ENCODE measurements at places on chromosomes 4 and X.

DNA sequence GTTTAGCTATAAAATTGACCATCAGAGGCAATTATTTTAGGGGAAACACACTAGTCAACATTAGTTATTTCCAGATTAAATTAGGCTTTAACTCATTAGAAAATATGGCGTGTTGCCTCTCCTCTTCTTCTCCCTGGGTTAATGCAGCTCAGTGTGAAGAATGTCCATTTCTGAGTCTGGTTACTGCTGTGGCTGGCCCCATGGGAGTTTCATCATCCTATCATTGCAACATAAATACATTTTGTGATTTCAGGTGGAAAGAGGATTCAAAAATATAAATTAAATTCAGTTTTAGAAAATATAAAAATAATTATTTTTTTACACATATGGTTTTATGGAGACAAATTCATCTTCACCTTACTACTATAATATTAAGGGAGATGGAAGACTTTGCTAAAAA is 288.5 kb upstream of the ARSJ start:
- no peak for DNase-seq

- DNase-seq = no peak
These were observed 338.8 kb downstream of the PPP3CA start for GRCh38 chr4:101008503-101008902.

GRCh38 chr4:128322986-128323385 is 35.4 kb upstream of the PGRMC2 start:
- peak; percentile 98 for DNase-seq

DNA sequence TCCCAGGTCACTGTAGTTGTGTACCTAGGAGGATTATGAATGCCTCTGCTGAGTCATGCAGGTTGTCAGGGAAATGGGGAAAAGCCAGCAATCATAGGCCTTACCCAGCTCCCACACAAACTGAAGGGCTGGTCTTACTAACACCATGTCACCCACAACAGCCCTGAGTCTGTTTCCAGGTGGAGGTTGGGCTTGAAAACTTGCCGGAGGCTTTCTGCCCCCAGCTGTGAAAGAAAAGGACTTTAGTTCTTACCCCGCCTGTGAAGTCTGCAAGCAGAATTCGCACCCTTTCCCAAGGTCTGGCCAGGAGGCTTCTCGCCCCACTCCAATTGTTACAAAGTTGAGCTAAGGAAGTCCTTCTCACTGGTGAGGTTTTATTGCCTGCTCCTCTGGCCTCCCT is 143.9 kb downstream of the RPS6KA6 start:
- DNase-seq = no peak

DNA sequence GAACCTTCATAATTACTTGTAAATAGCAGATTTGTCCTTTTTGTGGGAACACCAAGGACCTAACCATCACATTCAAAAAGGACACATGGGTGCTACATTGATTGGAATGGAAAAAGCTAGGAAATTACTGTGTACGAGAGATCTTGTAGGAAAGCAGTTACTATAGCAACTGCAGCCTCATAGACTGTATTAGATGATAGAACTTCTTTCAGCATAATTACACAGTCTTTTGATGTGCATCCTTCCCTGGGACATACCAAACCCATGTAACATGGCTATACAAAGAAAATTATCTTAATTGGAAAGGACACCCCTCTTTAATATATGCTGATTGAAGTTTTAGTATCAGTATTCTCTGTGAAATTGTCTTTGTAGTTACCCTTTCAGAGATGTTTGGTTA is 130.7 kb upstream of the CTSO start:
- DNase-seq = no peak

GRCh38 chr4:164959896-164960295 is 17.6 kb downstream of the TRIM61 start:
- DNase-seq = no peak

DNA sequence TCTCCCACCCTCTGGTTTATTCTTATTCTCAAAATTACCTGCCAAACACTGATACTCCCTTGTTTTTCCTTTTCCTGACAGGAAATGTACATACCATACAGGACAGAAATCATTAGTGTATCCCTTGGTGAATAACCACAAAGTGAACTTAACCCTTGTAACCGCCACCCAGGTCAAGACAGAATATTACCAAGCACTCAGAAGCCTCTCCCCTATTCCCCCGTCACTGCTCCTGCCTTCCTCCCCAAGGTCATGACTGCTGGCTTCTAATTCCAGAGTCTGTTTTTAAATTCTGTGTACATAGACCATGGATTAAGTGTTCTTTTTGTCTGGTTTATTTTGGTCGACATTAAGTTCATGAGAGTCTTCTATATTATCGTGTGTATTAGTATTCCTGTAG is 37.7 kb downstream of the HTT start:
- no peak for DNase-seq

DNA sequence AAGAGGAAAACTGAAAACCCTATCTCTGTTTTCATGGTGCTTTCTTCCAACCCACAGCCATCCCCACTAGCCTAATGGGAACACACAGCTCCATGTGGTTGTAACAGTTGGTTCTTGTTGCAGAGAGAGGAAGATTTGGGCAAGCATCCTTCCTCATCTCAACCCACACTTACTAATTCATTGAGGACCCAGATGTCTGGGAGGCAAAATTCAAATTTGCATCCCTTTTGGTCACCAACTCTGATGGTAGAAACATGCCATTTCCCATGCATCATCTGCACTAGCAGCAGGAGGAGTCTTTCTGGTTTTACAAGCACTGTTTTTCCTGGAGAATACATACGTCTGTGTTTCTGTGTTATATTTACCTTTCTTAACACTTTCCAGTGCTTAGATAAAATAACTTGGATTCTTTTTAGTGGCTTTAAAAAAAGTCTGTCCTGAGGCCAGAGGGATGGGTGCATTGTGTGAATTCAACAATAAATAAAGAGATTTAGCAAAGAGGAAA is 301.0 kb downstream of the KCTD8 start:
- no peak for DNase-seq

- DNase-seq = peak; percentile 86
These were observed at the start of gene CAMK2D for GRCh38 chr4:113761620-113762185. Gene CAMK2D, minus strand, starts transcription at chr4:113761738. Its CDS starts 670 bp downstream, at chr4:113761068.

DNA sequence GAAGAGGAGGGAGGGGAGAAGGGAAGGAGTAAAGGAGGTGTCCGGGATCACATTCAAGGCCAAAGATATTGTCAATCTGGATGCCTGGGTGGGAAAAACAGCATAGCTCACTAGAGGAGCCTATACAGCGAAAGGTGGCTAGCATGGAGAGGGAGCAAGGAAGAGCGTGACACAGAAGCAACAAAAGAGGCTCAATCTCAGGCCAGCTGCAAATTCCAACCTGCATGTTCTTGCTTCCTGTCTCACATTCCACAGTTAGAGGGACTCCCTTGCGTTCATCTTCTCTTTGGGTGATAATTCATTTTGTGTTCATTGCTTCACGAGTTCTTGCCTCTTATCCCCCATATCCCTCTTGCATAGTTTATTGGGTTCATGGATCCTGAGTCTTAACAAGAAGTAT is 3.0 kb upstream of the CLNK start:
- DNase-seq = no peak

GRCh38 chrX:115960440-115961084 is 210.0 kb upstream of the AGTR2 start:
- no peak for DNase-seq

GRCh38 chr4:187422655-187423054 is 572.9 kb upstream of the ZFP42 start:
- DNase-seq = no peak
